DMS153 (cell line): ENCODE measurements at places on chromosomes 5 and 9.

DNA sequence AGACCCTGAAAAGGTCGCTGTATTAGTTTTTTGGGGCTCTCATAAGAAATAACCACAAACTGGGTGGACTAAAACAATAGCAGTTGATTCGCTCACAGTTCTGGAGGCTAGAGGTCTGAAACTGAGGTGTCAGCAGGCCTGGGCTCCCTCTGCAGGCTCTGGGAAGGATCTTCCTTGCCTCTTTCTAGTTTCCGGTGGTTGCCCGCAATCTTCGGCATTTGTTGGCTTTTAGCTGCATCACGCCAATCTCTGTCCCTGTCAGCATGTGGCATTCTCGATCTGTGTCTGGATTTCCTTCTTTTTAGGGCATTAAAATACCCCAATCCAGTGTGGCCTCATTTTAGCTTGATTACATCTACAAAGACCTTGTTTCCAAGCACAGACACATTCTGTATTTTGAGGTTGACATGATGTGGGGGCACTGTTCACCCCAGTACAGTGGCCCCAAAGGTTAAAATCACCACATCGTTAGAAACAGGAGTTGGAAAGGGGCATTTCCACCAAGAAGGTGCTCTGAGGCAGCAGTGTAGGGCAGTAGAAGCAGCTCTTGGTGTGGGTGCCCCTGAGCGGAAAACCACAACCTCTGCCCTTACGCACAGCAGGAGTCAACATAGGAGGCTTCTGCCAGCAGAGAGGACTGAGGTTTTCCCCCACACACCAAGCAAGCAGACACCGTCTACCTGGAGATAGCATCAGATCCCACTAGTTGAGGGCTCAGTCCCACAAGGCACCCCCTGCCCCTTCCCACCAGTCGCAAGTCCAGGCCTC is 13.5 kb downstream of the ZNF79 start:
- DNase-seq: no peak

- DNase-seq: no peak
Observed at GRCh38 chr5:158759283-158759682, 340.4 kb downstream of the EBF1 start.

DNA sequence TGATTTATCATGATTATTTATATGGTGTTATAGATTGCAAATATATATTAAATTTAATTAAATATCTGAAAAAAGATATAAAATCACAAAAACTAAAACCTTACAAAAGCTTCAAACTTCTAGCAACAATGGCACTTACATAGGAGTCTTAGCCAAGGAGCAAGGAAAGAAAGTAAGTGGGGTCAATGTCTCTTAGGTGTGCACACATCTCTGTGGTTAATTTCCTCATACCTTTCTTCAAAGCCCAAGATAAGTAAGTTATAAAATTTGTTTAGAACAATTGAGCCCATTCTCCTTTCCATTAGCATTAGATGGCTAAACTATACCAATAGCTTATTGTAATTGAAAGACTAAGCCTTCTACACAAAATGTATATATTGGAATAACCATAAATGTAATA is 161.6 kb upstream of the PDE4D start:
- no peak for DNase-seq

GRCh38 chr5:139426203-139426885 is 13.0 kb downstream of the DNAJC18 start:
- no peak for DNase-seq

GRCh38 chr9:5799314-5799713 is 33.6 kb downstream of the ERMP1 start:
- peak; percentile 36 for DNase-seq

DNA sequence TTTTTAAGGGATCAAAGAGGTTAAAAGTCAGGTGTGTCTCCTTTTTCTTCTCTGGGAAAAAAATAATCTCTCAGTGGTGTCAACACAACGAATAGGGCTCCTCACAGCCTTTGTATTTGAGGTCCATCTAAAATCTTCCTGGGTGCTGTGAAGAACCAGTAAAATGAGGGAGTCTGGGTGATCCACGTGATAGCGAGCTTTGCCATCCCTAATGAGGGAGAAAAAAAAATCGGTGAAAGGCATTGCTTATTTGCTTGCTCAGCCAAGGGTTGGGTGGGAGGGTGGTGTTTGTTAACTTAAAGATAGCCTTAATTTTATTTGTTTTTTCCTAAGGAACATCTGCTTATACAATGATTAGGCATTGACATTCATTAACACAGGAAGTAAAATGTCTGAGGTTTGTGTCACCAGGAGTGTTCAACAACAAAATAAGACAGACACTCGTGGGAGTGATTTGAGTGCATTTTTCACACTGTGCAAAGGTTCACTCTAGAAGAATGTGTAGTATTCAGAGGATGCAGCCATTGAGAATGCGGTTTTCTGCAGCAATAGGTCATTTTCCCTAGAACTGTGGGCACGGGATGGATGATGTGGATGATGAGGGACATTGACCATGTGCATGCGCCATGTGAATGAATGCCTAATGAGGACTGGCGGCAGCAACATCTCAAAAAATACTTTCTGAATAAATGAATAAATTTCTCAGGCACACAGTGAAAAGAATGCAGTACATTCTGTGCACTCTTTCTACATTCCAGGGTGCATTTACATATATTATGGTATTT is 369.5 kb downstream of the NTRK2 start:
- DNase-seq: no peak

DNA sequence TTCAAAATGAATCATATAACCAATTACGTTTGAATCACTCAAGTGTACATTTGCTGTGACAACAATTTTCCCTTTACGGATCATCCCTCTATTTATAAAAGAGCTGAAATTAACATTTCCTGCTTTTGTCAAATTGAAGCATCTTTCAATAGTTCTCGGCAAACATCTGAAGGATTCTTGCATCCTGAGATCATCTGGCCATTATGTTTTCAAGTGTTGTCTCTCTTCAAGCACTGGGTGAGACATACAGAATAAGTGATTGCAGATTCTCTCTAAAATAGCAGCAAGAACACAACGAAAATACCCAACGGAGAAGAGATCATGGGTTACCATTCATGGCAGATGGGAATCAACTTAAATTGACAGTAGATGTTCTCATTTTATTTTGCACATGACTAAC is 283.4 kb upstream of the GRAMD2B start:
- DNase-seq: no peak
